ENCODE measurements at places on chromosomes 7 and 10. TPM values are rescaled to one million over a fixed set of nuclear protein-coding genes. Genes with fewer than 3 reads are reported as not detected.
A peak's percentile ranks its signal among the peaks of the same experiment; 100 is the strongest.

DNA sequence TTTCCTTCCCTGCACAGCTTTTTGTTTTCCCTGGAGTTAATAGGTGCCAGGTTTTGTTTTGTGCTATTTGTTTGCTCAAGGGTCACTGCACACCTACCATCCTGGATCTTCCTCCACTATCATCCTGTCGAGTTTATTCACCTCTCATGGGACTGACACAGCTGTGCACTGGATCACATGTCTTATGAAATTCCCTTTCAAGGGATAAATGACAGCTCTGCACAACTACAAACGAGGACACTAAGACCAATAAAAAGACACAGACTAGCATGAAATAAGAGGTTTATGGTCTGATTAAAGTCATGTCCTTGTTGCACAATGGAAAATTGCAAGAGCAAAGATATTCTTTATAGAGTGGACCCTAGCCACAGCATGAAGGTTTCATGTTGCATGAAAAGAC lies 76.7 kb upstream of the SFMBT2 start:
- DNase-seq = no peak

DNA sequence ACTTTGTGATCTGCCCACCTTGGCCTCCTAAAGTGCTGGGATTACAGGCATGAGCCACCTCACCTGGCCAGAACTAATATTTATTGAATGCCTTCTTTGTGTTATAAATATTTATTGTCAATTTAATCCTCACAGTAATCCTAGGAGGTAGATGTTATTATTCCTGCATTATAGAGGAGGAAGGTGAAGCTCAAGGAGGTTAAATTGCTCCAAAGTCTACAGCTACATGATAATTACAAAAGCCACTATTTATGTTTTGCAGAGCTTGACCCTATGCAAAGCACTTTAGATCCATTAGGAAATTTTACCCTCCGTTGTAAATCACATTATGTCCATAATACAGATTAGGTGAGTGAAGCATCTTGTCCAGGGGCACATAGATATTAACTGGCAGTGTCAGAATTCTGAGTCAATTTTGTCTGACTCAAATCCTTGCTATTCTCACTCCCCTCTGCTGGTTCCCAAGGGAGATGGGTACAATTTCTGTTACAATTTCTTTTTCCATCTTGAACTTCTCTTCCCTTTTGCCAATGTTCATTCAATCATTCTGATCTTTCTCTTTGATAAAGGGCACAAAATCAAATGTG lies 25.7 kb upstream of the CDK14 start:
- no peak for DNase-seq

GRCh38 chr7:33155811-33156210 lies 26.4 kb downstream of the BBS9 start:
- no peak for DNase-seq

- no peak for DNase-seq
Measured at GRCh38 chr7:43851805-43852204, 17.5 kb downstream of the MRPS24 start.

GRCh38 chr7:2814946-2815874 lies 28.9 kb downstream of the GNA12 start:
- no peak for DNase-seq

DNA sequence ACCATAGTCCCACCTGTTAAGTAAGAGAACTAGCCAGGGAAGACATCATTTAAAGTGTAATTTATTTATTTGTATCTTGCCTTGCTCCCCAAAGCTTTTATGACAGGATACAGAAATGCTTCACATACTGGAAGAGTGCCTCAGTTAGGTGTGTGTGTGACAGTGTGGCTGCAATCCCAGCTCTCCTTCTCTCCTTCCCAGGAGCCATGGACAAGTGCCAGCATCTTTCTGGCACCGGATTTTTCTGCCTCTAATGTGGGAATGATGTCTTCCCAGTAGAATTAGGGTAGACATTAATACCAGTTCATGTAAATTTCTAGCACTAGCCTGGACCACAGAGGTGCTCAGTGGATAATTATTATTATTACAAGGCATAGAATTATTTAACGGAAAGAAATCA lies 30.3 kb upstream of the ATXN7L1 start:
- no peak for DNase-seq

DNA sequence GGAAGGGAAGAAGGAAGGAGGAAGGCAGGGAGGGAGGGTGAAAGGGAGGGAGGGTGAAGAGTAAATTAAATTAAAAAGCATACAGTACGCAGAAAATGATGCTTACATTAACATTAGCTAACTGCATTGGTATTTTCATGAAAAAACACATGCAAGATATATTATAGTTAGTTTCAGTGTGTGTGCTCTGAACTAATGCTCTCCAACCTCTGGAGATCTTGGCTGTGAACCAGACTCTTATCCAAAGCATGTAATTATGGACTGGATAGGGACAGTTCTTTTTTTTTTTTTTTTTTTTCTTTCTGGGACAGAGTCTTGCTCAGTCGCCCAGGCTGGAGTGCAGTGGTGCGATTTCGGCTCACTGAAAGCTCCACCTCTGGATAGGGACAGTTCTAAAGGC lies 357.0 kb downstream of the FRMD4A start:
- DNase-seq = no peak

- DNase-seq = no peak
Measured at GRCh38 chr10:101619983-101620382, 31.9 kb downstream of the DPCD start.

DNA sequence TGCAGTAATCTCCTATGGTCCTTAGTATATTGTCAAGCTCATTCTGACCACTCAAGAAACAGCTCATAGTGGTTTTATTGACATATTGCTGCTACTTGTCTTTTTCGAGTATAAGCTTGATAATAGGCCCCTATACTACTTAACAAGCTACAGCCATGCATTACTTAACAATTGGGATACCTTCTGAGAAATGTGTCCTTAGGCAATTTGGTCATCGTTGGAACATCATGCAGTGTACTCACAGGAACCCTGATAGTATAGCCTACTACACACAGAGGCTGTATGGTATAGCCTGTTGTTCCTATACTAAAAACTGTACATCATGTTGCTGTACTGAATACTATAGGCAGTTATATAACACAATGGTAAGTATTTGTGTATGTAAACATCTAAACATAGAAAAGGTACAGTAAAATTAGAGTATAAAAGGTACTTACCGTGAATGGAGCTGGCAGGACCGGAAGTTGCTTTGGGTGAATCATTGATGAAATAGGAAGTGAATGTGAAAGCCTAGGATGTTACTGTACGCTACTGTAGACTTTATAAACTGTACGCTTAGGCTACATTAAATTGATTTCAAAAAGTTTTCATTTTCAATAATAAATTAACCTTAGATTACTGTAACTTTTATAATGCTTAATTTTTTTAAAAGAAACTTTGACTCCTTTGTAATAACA lies 160.9 kb downstream of the LRRC4 start:
- no peak for DNase-seq

DNA sequence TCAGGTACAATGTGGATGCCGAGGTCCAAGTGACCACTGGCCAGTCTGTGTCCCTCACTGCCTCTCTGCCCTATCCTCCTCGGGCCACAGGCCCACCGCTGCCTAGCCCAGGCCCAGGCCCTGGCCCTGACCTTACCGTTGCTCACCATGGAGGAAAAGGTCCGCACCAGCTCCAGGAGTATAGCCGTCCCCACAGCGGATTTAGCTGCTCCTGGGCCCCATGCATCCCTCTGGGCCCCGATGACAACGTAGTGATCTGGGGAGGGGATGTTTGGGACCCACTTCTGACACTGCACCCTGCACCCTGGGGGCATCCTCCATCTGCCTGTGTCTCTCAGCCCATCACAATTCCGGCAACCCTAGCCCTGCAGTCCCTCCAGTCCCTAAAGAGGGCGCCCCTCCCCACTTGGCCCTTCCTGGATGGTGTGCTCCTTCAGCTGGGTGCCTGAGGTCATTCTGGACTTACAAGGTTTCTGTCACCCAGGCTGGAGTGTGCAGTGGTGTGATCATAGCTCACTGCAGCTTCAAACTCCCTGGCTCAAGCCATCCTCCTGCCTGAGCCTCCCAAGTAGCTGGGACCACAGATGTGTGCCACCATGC lies 12.1 kb downstream of the TFR2 start:
- no peak for DNase-seq

- DNase-seq = no peak
Measured at GRCh38 chr7:96076350-96076707, 245.6 kb downstream of the SLC25A13 start.

- no peak for DNase-seq
Measured at GRCh38 chr7:47195641-47196040, 386.3 kb downstream of the TNS3 start.

DNA sequence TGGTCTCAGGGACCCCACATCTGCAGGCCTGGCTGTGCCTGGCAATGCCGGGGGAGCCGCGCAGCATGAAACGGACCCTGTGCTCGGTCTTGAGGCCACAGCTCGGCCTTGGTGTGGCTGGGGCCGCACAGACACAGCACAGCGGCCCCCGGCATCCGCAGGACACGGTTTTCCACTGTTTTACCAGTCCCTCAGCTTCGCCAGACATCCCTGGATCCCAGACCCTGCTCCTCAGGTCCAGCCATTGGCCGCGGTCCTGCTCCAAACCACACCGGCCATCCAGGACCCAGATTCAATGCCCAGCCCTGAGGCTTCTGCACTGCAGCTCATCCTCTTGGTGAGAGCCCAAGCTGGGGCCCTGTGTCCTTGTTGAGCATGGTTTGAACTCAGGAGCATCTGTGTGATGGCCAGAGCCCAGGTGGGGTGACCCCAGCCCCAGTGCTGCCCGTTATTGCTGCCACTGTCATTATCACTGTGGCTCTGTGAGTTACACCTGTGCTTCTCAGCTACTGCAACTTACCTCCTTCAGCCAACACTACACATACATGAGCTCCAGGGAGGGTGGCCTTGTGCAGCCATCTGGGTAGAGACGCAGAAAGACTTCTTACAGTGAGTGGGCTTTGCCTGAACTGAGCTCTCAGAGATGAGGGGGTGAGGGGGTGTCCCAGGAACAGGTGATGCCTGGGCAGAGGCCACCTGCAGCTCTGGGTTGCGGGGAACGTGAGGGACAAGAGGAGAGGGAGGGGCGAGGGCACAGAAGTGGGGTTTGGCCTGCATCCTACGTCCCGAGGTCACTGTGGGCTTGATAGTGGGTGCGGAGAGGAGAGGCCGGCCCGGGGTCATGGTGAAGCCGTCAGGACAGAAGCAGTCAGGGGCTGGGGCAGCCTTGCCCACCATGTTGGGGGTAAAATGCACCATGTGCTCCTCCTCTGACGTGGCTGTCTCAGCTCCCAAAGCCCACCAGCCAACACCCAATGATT lies 567.6 kb downstream of the PTPRN2 start:
- no peak for DNase-seq

GRCh38 chr7:139043823-139044812 lies 8.3 kb upstream of the ZC3HAV1L start:
- no peak for DNase-seq

DNA sequence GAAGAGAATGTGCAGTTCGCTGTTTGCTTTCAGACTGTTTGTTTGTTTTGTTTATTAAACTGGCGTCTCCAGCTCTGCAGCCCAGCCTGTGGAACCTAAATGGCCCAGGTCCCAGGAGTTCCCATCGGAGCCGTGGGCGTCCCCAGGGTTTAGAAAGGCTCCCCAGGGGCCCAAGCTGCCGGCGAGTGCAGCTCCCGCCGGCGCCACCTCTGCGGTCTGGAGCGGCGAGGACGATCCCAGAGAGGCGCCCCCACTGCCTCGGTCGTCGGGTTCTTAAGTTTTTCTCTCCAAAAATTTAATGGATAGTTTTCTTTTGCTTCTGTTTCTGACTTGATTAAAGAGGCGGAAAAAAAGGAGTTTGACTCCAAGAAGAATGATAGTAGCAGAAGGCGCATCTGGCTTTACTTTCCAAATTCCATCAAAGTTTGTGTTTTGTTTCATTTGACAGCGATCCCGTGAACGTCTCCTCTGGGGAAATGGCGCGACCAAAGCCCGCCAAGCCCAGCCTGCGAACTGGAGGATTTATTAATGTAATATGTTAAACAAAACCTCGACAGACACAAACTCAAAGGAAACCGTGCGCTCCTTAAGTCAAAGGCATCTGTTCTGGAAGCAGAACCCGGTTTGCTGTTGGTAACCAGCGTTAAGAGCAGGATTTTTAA lies 718 bp upstream of the FZD1 start:
- DNase-seq = no peak

- no peak for DNase-seq
Measured at GRCh38 chr7:127419196-127419595, 26.7 kb upstream of the ZNF800 start.

GRCh38 chr7:85573844-85574243 lies 387.0 kb upstream of the SEMA3D start:
- no peak for DNase-seq

- DNase-seq = no peak
Measured at GRCh38 chr7:67206452-67206851, 209.8 kb downstream of the TYW1 start.

GRCh38 chr10:6202684-6203330 lies at the start of gene PFKFB3:
Gene PFKFB3, plus strand, starts transcription at chr10:6202932. Its CDS starts 329 bp downstream, at chr10:6203261.
- DNase-seq = peak; percentile 71

- DNase-seq = no peak
Measured at GRCh38 chr10:114906981-114907380, 31.0 kb upstream of the TRUB1 start.

DNA sequence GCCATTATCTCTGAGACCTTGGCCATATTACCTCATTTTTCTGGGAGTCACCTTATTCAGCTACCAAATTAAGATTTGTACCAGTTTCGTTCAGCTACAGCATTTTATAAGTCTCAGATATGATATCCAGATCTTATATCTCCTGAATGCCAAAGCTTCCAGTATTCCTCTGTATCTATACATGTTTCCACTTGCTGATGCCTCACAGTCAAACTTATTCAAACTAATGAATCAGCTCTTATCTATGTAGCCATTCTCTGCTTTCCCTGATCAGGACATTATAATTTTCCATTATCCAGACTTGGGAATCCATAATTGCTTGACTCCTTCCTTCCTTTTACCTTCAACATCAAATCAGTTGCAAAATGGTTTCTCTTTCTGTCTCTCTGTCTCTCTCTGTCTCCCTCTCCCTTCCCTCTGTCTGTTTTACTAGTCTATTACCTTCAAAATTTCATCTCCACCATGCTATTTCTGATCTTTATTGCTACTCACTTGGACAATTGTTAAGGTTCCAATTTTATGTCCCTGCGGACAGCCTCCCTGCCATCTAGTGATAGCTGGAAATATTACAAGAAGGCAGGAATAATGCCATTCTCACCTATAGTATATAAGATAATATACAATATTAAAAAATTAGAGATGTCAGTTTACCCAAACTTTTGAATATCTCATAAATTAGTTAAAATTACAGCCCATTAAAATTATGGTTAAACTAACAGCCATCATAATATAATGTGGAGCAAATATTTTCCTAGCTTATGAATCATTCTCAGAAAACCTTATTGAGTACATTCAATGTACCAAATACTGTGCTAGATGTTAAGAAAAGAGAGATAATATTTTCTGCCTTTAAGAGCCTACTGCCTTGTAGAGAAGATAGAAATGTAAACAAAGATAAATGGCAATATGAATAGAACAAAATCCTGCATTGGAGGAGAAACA lies 89.8 kb downstream of the PCLO start:
- no peak for DNase-seq

GRCh38 chr10:28179006-28179742 lies 123.7 kb downstream of the MPP7 start:
- DNase-seq = peak; percentile 26

GRCh38 chr7:108069646-108070045 lies 60.5 kb downstream of the LAMB4 start:
- no peak for DNase-seq

EN2 gene
- total RNA-seq = not detected

ARMC3 gene
- not detected for total RNA-seq

TMEM176B gene
- total RNA-seq = not detected

SPRN gene
- total RNA-seq = not detected

ZDHHC6 gene
- 29.3 TPM for total RNA-seq

LLCFC1 gene
- total RNA-seq = not detected

OR2A1 gene
- total RNA-seq = not detected

PNLIPRP2 gene
- total RNA-seq = not detected

HDAC9 gene
- total RNA-seq = 4.7 TPM

TUBB8 gene
- total RNA-seq = not detected

C7orf33 gene
- not detected for total RNA-seq

ACTR3C gene
- 0.20 TPM for total RNA-seq

CTAGE6 gene
- 0.39 TPM for total RNA-seq
